Fibroblast of skin of right biceps (primary cell): ENCODE measurements at places on chromosomes 5 and 9.

- DNase-seq, result peak; percentile 68
Measured at GRCh38 chr5:124996764-124997077, 250.3 kb upstream of the ZNF608 start.

GRCh38 chr5:76225336-76225735 lies 142.2 kb downstream of the SV2C start:
- DNase-seq, result no peak

DNA sequence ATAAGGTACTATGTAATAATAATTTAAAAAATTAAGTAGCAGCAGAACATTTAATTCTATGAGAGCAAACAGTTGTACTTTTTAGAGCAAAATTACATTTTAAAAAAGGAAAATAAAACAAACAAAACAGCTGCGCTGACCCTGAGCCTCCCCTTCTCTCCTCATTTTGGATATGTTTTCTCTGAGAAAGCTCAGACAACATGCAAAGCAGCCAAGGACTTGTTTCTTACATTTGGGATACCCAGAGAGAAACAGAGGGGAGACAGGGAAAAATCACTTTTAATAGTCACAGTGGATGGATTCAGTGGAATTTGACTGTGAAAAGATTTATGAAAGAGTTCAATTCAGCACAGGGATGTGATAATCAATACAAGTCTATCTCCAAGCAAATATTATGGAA lies 299.2 kb downstream of the EBF1 start:
- no peak for DNase-seq

- no peak for DNase-seq
Measured at GRCh38 chr5:6491196-6491918, 42.7 kb downstream of the UBE2QL1 start.

DNA sequence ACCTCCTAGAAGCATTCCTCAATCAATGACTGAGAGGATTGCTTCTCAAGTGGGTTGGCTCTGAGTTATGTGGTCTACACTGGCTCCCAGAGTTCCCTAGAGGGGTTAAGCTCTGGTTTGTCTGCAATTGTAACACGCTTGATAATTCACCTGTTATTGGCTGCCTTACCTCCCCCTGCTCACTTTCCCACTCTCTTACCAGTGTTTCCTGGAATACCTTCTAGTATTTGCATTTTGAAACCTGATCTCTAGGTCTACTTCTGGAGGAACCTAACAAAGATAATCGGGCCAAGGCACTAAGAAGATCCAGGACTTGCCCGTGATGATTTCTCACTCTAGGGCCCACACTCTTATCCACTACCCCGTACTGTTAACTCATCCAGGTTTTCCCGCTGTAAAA lies 110.1 kb upstream of the MAP3K1 start:
- DNase-seq, result no peak

GRCh38 chr9:133752739-133753446 lies 14.7 kb upstream of the SARDH start:
- no peak for DNase-seq

GRCh38 chr5:58197875-58198274 lies 262.0 kb downstream of the PLK2 start:
- peak; percentile 6 for DNase-seq

GRCh38 chr9:18746631-18747030 lies 272.7 kb downstream of the ADAMTSL1 start:
- DNase-seq, result no peak

DNA sequence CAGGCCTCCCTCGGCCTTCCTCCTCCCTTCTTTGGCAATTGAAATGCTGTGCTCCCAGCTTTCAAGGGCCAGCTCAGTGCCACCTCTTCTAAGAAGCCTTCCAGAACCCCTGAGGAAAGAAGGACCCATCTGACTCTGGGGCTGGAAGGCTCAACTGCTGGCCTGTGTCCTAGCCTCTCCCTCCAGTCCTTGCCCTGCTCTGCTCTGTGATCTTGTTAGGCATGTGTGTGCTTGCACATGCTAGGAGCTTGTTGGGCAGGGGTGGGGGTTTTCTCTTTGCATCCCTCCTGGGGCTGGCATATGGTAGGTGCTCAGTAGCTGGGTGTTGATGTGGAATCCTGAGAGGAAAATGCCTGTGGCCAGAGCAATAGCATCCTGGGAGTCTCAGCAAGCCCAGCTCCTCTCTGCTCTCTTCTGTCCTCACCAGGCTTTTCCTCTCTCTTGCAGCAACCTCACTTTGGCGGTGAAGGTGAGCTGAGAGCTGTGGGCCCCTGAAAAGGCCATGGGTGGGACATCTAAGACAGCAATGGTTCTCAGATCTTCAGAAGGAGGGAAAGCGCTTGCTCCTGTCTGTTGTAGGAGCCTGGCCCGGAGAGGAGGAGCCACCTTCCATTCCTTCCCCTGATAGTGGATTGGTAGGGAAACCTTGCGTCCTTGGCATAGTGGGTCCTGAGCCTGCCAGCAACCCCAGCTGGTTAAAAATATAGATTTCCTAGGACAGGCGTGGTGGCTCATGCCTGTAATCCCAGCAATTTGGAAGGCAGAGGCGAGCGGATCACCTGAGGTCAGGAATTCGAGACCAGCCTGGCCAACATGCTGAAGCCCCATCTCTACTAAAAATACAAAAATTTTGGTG lies 9.9 kb downstream of the DOLK start:
- no peak for DNase-seq

DNA sequence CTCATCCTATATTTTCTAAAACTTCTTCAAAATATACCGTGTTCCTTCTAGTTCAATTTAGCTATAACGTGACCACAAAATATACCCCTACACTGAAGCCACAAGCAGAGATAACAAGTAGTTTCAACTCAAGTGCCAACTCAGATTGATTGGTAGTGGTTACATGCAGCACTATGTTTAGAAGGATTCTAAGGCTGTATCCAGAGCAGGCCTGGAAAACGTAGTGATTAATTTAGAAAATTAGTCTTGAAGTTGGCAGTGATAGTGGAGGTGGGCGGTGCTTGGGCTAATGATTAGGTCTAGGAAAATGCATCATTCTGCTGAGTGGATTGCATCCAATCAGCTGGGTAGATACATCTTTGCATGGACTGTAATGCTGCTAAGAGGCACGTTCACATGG lies 61.5 kb downstream of the MAMDC2 start:
- no peak for DNase-seq

DNA sequence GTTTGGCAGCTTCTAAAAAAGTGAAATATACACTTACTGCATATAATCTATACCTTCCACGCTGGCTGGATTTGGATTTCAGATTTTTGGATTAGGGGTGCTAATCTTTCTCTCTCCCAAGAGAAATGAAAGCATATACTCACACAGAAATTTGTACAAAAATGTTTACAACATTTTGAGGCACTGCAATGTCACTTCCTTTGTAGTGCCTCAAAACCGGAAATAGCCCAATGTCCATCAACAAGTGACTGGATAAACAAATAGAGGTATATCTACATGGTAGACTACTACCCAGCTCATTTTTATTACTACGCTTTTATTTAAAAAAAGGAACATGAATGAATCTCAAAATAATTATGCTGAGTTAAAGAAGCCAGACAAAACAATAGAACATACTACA lies 74.0 kb upstream of the MIER3 start:
- DNase-seq, result no peak

DNA sequence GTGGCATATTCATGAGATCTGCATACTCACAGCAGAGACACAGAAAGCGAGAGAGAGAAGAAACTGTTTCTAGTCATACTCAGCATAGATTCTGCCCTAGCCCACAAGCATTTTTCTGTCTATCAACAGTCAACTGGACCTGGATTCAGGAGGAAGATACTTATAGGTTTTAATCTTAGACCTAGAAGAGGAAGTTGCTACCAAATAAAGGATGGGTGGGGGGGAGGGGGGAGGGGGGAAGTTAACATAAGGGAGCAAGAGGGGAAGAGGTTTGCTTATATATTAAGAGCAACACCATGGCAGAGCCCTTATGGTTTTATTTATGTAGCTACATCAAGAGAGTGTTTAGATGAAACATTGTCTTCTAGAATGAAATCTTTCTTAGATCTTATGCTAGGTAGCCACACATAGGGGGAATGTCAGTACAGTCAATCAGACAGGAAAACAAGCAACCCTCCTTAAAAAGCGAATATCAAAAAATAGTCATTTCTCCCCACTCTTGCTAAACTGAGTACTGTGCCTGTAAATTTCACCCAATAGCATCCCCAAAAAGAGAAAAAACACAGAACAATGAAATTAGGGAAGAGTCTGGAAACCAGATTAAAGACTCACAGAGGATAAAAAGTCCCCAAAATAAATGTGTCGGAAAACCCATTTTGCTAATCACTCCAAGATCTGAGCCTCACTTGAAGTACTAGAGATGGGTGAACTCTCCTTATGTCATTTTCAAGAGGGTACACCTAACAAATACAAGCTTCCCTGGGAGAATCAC lies 192.7 kb upstream of the NR4A3 start:
- no peak for DNase-seq

GRCh38 chr5:57777174-57777581 lies 294.6 kb upstream of the ACTBL2 start:
- DNase-seq, result peak; percentile 43

GRCh38 chr9:92538541-92538940 lies 2.8 kb upstream of the ECM2 start:
- DNase-seq, result peak; percentile 86

GRCh38 chr9:125626187-125626586 lies 80.8 kb downstream of the MAPKAP1 start:
- DNase-seq, result peak; percentile 28

DNA sequence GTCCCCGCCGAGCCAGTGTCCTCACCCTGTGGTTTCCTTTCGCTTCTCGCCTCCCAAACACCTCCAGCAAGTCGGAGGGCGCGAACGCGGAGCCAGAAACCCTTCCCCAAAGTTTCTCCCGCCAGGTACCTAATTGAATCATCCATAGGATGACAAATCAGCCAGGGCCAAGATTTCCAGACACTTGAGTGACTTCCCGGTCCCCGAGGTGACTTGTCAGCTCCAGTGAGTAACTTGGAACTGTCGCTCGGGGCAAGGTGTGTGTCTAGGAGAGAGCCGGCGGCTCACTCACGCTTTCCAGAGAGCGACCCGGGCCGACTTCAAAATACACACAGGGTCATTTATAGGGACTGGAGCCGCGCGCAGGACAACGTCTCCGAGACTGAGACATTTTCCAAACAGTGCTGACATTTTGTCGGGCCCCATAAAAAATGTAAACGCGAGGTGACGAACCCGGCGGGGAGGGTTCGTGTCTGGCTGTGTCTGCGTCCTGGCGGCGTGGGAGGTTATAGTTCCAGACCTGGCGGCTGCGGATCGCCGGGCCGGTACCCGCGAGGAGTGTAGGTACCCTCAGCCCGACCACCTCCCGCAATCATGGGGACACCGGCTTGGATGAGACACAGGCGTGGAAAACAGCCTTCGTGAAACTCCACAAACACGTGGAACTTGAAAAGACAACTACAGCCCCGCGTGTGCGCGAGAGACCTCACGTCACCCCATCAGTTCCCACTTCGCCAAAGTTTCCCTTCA lies 1.4 kb downstream of the GLIS3 start:
- DNase-seq, result peak; percentile 55

DNA sequence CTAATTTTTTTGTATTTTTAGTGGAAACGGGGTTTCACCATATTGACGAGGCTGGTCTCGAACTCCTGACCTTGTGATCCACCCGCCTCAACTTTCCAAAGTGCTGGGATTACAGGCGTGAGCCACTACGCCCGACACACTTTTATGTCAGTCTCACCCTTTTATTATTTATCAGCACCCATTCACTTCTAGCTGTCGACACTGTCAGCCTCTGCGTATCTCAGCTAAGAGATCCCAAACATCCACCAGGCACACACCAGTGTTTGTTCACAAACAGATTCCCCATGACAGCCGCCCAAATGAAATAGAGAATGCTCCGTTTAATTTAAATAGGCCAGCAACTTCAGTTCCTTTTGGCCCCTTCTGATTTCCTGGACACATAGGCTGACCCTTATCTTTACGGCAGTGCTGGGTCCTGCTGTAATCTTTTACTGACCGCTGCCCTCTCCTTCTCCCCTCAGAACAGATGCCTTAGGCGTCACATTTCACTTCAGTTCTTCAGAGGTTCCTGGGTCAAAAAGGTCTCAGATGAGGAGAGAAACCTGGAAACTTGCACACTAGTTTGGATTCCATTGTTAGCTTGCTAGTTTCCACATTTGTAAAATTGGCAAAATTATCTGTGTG lies 43.1 kb upstream of the CKMT2 start:
- DNase-seq, result no peak

GRCh38 chr5:154059039-154059430 lies 20.3 kb downstream of the MFAP3 start:
- no peak for DNase-seq

GRCh38 chr5:170348137-170348633 lies 41.0 kb downstream of the KCNMB1 start:
- no peak for DNase-seq

GRCh38 chr9:91864380-91864779 lies 85.6 kb downstream of the ROR2 start:
- DNase-seq, result peak; percentile 68

DNA sequence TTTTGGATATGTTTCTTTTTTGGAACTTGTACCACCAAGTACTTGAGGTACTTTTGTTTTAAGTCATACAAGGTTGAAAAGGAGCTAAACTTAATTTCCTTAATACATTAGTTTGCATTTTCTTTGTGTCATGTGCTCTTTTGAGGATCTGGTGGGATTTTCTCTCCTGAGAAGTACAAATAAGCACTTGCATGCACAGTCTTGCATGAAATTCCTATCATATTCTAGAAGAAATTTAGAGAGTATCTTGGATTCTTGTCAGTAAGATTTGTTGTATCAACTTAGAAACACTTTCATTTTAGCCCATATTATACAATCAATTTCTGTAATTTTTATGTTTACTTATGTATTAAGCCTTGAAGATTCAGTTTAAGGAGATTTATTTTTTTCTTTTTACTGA lies 64.9 kb downstream of the CCNH start:
- no peak for DNase-seq

DNA sequence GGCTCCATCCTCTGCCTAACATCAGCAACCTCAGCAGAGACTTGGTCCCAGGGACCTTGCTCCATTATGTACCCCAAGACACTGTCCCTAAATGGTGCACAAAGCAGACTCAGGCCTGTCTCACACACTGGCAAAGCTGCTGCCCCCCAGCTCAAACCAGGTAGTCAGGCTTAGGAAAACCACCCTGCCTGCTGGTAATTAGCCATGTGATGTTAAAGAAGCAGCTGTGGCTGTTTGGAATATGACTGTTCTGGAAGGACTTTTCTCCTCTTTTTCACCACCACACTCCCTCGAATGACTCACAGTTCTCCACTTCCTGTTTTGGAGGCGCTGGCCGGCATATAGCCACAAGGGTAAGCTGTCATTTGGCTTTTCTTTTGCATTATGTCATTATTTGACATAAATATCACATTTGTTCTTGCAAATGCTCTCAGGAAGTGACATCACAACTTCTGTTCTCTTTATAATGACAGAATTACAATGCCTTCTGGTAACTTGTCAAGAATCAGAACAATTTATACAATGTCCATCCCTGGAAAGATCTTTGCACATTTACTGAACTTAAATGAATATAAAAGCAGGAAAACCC lies 113.9 kb downstream of the SUSD1 start:
- peak; percentile 99 for DNase-seq

- DNase-seq, result no peak
Measured at GRCh38 chr9:86687788-86688187, 259.5 kb downstream of the GAS1 start.

- DNase-seq, result no peak
Measured at GRCh38 chr5:143613329-143613728, 198.6 kb upstream of the HMHB1 start.
